GM19239 (cell line): ENCODE measurements at places on chromosomes 1 and 21.

- DNase-seq: no peak
Measured at GRCh38 chr1:177849579-177850290, 120.1 kb downstream of the SEC16B start.

DNA sequence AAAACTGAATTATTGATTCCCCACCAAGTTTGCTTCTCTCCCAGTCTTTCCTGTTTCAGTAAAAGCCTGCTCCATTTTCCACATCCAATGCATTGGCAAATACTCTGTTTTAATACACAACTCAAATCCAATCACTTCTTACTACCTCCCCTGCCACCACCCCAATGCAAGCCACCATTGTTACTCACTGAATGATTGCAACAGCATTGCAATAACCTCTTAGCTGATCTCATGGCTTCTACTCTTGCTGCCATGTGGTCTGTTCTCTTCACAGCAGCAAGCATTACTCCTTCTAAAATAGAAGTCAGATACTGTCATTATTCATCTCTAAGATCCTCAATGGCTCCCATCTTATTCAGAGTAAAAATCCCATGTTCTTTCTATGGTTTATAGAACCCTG, 123.4 kb downstream of the ATP6V1G3 start:
- DNase-seq: no peak

- no peak for DNase-seq
Measured at GRCh38 chr1:9680091-9680490, 28.6 kb downstream of the PIK3CD start.

DNA sequence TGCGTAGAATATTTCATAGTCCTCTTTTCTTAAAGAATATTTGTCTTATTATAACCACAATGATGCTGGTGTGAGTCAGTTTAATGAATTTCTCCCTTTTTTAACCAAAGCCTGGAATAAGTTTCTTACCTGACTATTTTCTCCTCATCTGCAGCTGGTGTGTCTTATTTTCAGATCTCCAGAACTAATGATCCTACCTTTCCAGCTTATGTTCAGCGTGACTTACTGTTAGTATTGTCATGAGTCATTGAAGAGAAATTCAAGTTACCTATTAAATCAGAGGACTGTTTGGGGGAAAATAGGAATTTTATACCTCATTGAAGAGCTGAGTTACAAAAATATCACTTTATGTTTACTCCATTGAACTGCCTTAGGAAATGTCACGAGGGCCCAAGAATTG, 482.1 kb downstream of the RWDD3 start:
- no peak for DNase-seq

GRCh38 chr1:188425687-188426086, 1596.9 kb downstream of the PLA2G4A start:
- DNase-seq: no peak

DNA sequence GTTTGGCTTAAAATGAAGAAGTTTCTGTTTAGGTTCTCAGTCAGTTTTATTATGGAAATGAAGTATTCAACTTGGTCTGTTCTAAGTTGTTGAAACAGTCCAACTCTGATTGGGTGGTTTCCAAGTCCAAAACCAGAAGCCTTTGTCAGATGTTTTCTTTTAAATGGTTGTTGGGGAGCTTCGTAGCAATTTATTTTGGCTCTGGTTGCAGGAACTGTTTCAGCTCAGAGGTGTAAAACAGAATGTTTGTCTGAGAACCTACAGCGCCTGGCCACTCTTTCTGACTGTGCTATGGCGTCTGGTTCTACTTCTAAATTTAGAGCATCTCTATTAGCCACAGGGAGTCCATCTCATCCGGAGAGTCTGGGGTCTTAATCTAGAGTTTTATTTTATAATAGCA, 582.6 kb upstream of the TMPRSS15 start:
- no peak for DNase-seq

GRCh38 chr1:36691374-36691773, 208.7 kb upstream of the CSF3R start:
- DNase-seq: no peak

GRCh38 chr1:85582687-85583591, 2.4 kb downstream of the CCN1 start:
- DNase-seq: no peak

DNA sequence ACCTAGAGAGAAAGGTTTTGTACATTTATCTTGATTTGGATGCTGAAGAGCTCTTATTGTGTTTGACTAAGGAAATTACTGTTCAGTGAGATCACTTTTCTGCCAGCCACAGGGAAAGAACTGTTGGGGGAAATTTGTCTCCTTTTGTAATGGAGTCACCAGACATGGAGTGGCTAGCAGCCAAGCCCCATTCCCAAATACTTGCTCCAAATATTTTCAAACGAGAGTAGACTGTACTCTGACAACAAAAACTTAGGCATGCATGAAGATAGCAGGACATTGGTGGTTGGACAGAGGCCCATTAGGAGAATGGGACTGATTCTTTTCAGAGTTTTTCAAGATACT, 21.1 kb downstream of the IPO9 start:
- no peak for DNase-seq

DNA sequence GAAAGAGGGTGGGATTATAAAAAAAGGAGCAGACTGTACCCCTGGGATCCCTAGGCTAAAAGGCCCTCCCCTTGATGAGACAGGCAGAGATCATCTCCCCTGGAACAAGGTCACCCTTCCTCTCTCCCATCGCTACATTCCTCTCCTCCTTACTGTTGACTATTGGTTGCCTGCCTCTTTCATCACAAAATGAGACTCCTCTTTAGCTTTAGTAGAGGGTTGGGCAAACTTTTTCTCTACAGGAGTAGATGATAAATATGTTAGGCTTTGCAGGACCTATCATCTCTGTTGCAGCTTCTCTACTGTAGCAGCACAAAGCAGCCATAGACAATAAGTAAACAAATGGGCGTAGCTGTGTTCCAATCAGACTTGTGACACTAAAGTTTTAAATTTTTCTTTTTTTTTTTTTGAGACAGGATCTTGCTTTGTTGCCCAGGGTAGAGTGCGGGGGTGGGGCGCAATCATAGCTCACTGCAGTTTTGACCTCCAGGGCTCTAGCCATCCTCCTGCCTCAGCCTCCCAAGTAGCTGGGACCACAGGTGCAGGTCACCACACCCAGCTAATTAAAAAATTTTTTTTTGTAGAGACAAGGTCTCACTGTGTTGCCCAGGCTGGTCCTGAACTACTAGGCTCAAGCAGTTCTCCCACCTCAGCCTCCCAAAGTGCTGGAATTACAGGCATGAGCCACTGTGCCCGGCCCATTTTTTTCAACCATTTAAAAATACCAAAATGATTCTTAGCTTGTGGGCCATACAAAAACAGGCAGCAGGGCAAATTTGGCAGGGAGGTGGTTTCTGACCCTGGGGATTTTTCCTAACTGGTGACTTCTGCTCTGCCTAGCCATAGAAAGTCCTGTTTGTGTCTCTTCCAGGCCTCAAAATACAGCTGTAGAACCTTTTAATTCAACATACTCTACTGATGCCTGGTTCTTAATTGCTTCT, 15.1 kb downstream of the MCL1 start:
- no peak for DNase-seq

- no peak for DNase-seq
Measured at GRCh38 chr21:40672602-40673001, 174.4 kb downstream of the DSCAM start.

- DNase-seq: no peak
Measured at GRCh38 chr1:201545851-201546492, 7.0 kb downstream of the NAV1 start.

GRCh38 chr1:42209526-42210251, 45.1 kb upstream of the GUCA2A start:
- no peak for DNase-seq

GRCh38 chr1:22636927-22637326, 499 bp downstream of the C1QA start:
- no peak for DNase-seq
